ENCODE measurements at places on chromosomes 4 and X.

DNA sequence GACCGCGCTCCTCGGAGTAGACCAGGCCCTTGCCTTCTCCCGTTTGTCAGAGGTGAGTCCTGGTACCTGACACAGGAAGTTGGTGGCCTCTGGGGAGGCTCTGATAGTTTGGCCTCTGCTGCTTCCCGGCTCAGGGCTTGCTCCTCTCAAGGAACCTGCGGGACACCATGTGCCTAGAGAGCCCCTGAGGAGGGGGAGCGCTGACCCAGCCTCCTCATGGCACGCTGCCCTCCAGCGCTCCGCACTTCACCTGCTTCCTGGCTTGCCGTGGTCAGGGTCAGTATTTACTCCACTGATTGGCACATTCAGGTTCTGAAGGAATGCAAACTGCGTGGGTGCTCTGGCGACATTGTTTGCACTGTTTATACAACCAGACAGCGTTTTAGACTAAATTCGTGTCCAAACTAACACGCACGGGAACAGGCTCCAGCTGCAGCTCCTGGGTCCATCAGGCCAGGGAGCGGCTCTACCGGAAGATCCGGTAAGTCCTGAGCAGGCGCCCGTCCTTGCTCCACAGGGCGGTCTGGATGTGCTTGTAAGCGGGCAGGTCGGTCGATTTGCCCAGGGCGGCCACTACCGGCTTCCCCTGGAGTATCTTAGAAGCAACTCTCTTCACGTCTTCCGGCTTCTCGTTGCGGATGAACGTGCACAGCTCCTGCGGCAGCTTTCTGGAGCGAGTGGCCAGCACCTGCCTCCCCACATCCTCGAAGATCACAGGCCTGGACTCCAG lies 121.6 kb upstream of the GRID2 start:
- DNase-seq, result no peak

- DNase-seq, result no peak
These were observed 367.5 kb upstream of the GRID2 start for GRCh38 chr4:91936311-91936710.

- no peak for DNase-seq
These were observed 47.5 kb upstream of the UGT2B15 start for GRCh38 chr4:68717999-68718398.

DNA sequence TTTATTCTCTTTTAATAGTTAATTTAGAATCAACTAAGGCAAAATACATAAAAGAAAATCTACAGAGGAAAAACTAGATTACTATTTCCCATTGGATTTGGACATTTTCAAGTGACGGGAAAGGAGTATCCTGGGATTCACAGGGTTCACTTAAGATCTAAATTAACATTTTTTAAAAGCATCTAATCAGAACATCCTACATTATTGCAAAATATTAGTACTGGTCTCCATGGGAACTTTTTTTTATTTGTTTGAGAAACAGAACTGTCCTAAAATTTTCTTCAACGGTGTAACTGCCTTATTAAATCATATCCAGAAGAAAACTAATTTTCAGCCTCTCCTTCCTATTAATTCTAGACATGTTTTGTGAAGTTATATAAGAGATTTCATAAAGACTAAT lies 69.7 kb downstream of the METTL14 start:
- no peak for DNase-seq

DNA sequence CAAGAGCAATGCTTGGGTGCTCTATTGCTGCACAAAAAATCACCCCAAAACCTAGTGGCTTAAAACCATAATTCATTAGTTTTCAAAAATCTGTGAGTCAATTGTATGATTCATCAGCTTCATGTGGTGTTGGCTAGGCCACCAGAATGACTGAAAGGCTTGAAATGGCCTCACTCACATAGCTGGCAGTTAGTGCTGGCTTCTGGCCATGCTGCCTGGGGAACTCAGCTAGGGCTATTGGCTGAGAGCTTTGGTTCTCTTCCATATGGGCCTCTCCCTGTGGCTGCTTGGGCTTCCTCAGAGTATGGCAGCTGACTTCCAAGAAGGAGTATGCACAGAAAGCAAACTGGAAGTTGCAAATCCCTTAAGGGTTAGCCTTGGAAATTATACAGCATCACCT lies 3.1 kb upstream of the MTMR1 start:
- DNase-seq, result no peak

GRCh38 chr4:15427701-15428100 lies at the start of gene C1QTNF7:
Gene C1QTNF7 (plus strand): TSS chr4:15428033. CDS start chr4:15435744, 7,711 bp downstream.
- DNase-seq, result no peak

DNA sequence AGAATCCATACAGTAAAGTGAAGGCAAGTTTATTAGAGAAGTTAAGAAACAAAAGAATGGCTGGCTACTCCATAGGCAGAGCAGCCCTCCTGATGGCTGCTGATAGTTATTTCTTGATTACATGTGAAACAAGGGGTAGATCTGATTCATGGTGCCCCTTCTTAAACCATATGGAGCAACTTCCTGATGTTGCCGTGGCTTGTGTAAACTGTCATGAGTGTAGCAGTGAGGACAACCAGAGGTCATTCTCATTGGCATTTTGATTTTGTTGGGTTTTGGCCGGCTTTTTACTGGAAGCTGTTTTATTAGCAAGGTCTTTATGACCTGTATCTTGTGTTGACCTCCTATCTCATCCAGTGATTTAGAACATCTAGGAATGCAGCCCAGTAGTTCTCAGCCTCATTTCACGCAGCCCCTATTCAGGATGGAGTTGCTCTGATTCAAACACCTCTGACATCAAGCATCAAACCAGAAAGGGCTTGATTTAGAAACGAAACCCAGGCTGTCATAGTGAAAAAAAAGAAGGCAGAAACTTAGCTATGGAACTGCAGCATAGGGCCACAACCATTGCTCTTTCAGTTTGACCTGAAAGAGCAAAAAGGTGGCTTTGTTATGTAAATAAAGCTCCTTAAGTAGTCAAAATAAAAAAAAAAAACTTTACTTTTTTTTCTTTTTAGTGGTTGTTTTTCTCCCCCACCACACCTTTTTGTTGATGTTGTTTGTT lies 37.8 kb downstream of the SPCS3 start:
- DNase-seq, result no peak

DNA sequence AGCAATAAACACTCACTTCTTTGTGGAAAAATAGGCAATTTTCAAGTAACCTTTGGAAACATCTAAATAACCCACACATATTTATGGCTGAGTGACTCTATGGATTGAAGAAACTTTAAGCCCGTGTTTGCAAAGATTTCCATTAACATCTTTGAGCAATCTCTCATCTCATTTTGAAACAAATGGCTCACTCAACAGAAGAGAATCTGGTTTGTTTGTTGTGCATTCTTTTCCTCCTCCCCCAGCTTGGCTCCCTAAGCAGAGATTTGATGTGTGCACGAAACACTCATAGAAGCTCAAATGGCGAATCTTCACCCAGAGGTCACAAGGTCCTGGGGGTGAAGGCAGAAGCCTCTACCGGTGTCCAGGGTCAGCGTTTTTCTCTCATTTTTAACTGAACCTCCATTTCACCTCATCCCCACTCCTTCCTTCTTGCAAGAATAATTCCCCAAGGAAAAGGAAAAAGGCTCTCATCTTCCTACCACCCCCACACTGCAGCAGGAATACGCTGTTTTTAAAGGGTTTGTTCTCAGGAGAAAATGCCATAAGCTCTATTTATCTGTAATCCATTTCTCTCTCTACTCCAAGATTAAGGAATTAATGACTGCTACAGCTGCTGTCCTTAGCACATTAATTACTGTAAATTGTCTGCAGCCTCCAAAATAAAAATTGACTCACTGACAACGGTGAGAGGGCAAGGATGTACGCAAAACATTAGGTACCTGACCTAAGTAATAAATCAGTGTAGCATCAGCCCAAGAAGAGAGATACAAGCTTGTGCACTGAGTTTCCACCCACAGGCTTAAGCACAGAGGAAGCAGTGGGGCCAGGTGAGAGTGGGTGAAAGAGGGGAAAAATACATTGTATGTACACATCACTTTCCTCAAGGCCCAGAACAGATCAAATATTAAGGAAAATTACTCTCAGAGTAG lies 307.6 kb upstream of the NOCT start:
- DNase-seq, result no peak

Data from stimulated activated CD8-positive, alpha-beta memory T cell treated with anti-CD3 and anti-CD28 coated beads, Interleukin-7, amount 100 ng/mL, for 24 hours (primary cell).